ENCODE measurements at places on chromosomes 2 and 18.

DNA sequence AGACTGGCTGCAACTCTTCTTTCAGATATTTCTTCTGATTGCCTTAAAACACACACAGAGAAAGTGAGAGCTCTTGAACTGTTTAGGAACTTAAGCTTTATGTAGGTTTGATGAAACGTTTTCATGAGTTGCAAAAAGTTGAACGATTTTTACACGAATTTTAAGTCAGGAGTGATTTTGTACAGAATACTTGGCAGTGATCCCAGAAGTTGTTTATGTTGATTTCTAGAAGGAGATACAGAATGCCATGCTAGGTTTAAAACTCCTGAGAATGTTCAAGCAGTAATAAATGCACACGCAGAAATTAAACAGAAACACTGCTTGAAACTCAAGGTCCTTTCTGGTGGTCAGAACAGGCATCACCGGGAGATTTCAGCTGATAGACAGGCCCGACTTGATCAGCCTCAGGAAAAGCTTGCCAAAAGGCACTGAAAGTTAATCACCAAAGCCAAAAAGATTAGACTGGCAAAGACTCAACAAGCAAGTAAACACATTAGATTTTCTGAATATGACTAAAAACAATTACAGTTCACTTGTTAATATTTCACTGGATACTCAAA is 123.1 kb downstream of the SOCS6 start:
- DNase-seq, result no peak

GRCh38 chr2:27071990-27072830 is 756 bp upstream of the OST4 start:
- DNase-seq, result no peak

DNA sequence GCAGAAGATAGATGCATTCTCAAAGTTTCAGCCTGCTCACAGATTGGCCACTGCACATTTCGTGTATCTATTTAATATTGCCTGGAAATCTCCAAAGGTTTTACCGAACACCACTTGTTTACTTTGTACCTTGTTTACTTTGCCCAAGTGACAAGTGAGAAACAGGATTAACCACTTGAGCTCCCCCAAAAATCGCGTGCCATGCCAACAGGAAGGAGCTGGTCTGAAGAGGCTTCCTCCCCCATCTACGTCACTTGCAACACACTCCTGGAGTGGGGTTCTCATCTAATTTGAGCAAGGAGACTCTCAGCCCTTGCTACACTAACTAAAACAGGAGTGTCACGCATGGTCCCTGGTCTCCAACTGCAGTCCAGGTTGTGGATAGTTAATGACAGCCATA is 212.5 kb upstream of the TMEM200C start:
- DNase-seq, result no peak

DNA sequence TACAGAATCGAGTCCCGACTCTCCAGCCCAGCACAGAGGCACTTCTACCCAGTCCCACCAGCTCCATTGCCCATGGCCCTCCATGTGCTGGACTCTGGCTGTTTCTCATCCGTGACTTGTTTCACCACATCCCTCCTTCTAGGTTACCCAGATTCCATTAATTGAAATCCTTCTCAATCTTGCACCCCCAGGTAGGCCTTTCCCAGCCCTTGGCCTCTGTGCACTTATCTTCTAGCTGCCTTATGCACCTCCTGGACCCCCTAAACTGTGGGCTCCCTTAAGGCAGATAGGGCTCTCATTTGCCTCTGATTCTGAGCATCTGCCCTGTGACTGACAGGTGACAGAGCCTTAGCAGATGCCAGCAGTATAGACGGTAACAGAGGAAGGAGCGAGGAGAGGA is 9.2 kb downstream of the MYCN start:
- no peak for DNase-seq

GRCh38 chr2:124027182-124027581 is 2.1 kb downstream of the CNTNAP5 start:
- DNase-seq, result peak; percentile 57

DNA sequence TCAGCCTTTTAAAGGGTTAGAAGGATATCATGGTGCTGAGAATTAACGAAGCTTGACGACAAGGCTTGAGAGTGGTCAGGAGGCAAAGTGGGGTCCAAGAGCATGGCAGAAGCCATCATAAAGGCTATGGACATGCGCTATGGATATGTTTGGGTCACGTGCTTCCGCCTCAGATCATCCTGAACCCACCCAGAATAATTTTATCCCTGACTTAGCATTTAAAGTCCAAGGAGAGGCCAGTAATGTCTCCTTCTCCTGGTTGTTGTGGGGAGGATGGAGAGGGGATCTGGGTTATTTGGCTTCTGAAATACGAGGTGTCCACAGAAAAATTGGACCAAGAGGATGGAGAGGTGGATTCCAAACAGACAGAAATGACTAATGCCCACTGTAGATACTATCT is 38.8 kb upstream of the RBMS1 start:
- no peak for DNase-seq

DNA sequence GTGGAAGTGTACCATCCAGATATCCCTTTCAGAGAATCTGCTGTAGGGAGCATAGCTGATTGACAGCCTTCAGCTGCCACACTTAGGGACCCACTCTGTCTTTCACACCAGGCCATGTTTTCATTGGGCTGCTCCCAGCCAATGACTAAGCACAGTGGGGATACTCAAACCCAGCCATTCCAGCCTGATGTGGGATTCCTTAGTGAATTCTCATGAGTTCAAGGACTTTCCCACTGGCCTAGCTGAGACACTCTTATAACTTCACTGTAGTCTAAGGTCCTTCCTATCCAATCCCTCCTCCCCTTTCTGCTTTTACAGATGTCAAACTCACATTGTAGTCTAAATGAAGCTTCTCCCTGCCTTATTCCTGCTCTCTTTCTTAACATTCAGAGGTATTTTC is 201.2 kb downstream of the PIK3C3 start:
- DNase-seq, result no peak

DNA sequence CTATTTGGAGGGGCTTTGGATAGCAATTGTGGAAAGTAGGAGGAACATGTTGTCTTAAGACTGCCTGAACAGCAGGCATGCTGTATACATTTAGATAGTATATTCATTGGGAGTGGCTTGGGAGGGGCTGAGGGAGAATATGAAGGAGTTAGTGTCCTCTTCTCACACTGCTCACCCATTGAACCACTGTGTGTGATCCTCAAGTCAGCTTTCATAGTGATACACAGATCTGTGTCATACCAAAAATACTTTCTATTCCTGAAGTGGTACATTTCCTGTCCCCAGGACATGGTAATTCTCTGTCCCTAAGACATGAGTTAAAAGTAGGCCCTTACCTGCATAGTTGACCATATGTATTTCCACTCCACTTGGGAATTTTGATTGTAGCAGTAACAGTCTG is 9.6 kb downstream of the NEMP2 start:
- no peak for DNase-seq

GRCh38 chr2:234334756-234335155 is 162.1 kb downstream of the ARL4C start:
- DNase-seq, result no peak

GRCh38 chr18:79393635-79394533 is 1.8 kb upstream of the NFATC1 start:
- DNase-seq, result no peak

- no peak for DNase-seq
Measured at GRCh38 chr18:63138436-63139340, 180.9 kb downstream of the BCL2 start.

GRCh38 chr2:98829581-98830270 is 98.8 kb upstream of the MGAT4A start:
- DNase-seq, result no peak

GRCh38 chr2:169143998-169144397 is 74.6 kb downstream of the DHRS9 start:
- no peak for DNase-seq

- DNase-seq, result no peak
Measured at GRCh38 chr2:53744395-53745065, 23.1 kb upstream of the CHAC2 start.

GRCh38 chr2:88874063-88874657 is 182.7 kb downstream of the RPIA start:
- DNase-seq, result peak; percentile 55

GRCh38 chr2:189519631-189520387 is 60.8 kb downstream of the SLC40A1 start:
- no peak for DNase-seq

- no peak for DNase-seq
Measured at GRCh38 chr2:218284106-218284811, 8.0 kb downstream of the TMBIM1 start.

- no peak for DNase-seq
Measured at GRCh38 chr2:23574919-23575654, 190.1 kb downstream of the KLHL29 start.

GRCh38 chr2:213129311-213129710 is 22.1 kb downstream of the IKZF2 start:
- peak; percentile 53 for DNase-seq

DNA sequence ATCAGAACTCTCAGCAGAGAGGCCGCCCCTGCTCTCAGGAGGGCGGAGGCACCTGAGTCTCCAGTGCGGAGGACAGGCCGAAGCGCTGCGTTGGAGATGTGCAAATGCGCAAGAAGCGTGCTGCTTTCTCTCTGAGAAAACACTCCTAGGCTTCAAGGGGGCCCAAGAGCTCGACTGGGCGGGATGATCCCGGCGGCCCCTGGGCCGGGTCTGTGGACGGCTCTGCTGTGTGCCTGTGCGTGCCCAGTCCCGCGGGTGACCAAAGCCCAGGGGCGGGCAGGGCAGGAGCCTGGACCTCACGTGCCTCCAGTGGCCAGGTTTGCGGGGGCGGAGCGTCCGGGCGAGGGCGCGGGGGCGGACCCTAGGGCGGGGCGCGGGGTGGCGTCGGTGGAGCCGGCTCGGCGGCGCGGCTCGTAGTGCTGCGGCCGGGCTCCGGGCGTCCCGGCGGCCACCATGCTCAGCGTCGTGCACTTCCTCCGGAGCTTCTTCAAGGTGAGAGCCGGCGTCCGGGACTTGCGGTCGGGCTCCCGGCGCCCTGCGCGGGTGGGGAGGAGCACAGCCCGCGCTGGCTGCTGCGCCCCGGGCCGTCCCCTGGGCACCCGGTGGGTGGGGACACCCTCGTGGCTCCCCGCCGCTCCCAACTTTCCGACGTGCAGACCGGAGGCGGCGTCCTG is at the start of gene ARHGEF4:
Gene ARHGEF4, plus strand, starts transcription at position 414 of the 674 bp plus-strand sequence. Its CDS starts 40 bp downstream, at position 454.
- no peak for DNase-seq

GRCh38 chr2:160063271-160063670 is 856 bp upstream of the PLA2R1 start:
- DNase-seq, result no peak

DNA sequence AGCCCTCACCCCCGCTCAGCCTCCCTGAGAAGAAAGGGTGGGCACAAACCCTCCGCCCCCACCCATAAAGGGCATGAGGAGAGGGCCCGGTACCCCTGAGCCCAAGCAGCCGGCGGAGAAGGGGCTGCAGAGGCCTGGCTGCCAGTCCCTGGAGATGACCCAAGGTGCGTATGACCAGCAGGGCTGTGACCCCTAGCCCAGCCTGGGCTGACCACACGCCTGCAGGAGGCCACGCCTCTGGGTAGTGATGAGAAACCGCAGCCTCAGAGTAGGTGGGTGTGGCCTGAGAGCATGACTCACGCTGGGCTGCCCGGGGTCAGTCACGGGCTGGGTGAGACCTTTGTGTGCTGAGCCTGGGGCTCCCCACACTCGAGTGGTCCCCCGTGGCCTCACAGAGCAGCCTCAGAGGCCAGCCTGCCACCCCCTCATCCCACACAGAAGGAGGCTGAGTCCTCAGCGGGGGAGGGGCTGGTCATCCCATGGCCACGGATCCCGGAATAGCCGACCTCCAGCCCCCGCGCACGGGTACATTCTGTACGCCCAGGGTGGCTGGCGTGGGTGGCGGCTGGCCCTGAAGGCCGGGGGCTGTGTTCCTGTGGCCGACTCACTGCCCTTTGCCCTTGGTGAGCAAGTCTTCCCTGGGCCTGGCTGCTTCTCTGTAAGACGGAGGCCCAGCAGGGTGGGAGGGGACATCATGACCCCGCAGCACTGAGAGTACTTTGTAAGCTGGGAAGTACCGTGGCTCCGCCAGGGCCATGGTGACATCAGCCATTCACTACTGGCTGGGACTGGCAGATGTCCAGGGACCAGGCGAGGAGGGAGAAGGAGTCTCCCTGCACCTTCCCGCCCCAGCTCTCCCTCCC is 110.8 kb upstream of the OTOS start:
- DNase-seq, result peak; percentile 96

GRCh38 chr2:38997781-38998180 is 108.1 kb downstream of the ARHGEF33 start:
- DNase-seq, result no peak

DNA sequence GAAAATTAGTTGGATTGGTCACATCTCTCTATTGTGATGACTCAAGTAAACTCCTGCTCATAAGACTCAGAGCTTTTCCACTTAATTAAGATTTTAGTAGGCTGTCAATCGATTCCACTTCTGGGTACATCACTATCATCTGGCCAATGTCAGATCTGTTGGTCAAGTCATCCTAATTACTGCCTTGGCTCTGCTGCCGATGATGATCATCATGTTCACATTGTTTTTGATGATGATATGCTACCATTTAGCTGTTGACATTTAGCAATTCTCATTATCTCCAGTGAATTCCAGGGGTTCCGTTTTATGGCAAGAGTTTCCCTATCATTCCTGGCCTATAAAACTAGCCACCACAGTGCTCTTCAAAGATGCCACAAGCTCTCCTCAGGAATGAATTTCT is 253.4 kb downstream of the IKZF2 start:
- no peak for DNase-seq

- DNase-seq, result no peak
Measured at GRCh38 chr2:38430597-38431207, 53.6 kb upstream of the ATL2 start.

GRCh38 chr2:212831671-212832199 is 293.1 kb upstream of the ERBB4 start:
- DNase-seq, result no peak

Measured in globus pallidus (tissue), 1 donor.